Fibroblast of skin of scalp (primary cell): ENCODE measurements at places on chromosomes 13 and 19.
A peak's percentile ranks its signal among the peaks of the same experiment; 100 is the strongest.

DNA sequence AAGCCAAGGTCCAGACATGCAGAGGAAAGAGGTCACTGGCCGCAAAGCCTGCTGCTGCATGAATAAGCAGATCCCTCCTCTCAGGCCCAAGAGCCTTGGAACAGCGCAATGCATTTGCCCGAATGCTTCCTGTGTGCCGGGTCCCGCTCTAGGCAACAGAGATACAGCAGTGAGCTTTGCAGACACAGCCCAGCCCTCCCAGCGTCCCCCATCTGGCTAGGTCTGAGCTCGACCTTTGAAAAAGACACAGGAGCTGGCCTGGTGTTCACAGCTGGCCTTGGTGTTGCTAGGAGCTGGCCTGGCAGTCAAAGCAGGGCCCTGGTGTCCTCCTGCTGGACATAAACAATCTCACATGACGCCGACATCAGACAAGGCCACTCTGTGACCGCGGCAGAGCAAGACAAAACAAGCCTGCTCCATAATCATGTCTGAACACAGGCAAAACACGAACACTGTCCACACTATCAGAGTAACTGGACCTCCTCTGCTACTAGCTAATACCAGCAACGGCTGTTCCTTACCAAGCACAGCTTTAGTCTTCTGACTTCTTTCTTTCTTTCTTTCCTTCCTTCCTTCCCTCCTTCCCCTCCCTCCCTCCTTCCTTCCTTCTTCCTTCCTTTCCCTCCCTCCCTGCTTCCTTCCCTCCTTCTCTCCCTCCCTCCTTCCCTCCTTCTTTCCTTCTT is 5.7 kb upstream of the PEX11G start:
- no peak for DNase-seq

GRCh38 chr13:93318534-93319254 is 92.1 kb downstream of the GPC6 start:
- DNase-seq, result no peak

DNA sequence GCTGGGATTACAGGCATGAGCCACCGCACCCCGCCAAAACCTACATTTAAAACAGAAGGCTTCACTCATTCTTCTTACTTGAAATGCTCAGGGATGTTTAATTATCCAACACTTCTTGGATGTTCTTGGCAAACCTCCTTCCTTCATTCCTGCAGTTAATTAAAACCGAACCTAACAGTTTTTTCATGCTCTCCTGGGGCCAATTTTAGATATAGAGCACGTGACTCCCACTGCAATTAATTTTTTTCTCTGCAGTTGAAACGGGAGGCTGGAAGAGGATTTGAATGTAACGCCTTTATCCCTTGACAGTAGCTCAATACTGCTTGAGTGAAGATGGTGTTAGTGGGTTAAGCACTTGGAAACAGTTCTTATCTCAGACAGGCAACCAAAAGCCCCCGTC is 4.6 kb upstream of the ACTL9 start:
- DNase-seq, result no peak

DNA sequence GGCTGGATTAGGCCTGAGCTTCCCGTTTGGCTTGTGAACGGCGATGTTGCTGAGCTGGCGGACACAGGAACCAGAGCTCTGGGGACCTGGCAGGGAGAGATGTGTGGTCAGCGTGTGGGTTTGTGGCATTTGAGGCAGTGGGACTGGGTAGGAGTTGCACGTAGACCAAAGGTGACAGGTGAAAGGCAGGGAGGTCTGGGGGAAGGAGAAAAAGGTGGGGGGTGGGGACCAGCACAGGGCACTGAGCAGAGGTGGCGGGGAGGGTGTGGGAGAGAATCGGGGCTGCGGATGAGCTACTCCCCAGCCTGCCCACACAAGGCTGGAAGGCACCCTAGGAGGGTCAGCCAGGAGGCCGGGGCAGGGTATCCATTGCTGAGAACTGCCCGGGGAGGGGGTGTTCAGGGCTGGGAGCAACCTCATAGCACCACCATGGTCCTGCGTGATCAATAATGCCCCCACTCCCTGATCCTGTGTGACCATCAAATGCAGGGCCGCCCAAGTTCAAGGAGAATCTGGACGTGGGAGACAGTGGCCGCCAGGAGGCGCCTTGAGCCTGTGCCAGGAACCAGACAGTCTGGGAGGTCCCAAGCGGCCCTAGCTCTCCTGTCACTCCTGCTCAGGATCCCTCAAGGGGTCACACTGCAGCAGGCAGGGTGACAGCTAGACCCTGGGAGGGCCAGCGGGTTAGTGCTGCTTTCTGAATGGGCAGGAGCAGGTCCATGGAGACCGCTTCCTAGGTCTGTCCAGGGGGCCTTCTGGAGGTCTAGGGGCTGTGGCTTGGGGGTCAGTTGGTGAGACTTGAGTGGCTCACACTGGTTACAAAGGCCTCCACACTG is 12.8 kb upstream of the SELENOW start:
- peak; percentile 64 for DNase-seq

DNA sequence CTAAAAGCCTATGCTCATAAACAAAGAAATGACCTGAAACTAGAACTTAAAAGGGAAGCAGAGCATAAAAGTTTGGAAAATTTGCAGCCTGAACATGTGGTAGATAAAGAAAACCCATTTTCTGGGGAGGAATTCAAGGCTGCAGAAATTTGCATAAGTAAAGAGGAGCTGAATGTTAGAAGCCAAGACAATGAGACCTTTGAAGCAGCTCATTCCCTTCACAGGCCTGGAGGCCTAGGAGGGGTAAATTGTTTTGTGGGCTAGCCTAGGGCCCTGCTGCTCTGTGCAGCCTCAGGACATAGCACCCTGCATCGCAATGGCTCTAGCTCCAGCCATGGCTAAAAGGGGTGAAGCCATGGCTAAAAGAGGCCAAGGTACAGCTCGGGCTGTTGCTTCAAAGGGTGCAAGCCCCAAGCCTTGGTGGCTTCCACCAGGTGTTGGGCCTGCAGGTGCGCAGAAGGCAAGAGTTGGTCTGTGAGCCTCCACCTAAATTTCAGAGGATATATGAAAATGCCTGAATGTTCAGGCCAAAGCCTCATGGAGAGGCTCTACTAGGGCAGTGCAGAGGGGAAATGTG is 38.3 kb downstream of the ZIC2 start:
- DNase-seq, result no peak

GRCh38 chr19:39293394-39293793 is 2.8 kb upstream of the IFNL1 start:
- no peak for DNase-seq

- DNase-seq, result no peak
These were observed 77.2 kb upstream of the PABPC3 start for GRCh38 chr13:25018729-25019115.

DNA sequence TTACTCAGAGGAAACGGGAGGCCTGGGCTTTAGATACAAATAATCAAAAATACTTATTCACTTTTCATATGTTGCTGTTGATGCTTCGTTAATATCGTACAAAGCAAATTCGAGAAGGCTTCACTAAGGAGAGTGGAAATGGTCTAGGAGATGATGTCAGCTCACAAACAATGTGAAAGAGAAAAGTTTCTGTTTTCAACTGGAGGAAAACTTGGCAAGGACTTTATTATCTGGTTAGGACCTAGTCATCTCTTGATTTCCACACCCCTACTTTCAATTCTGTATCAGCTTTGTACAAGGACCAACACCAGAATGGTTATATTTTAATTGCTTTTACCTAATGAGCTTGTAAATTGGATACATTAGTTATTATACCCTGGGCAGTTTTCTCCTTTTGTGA is 88.0 kb downstream of the SLC10A2 start:
- DNase-seq, result peak; percentile 11

DNA sequence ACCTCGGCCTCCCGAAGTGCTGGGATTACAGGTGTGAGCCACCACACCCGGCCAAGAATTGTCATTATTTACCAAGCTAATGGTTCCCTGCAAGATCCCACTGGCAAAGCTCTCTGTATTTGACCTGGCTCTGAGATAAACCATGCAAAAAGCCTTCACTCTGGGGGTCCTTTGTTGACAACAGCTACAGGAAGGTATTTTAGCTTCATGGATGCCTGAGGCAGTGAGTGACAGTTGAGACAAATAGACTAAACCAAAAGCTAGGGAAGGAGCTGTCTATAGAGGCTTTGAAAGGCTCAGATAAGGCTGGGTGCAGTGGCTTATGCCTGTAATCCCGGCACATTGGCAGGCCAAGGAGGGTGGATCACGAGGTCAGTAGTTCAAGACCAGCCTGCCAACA is 45.5 kb downstream of the NOTCH3 start:
- no peak for DNase-seq

GRCh38 chr19:27676877-27677276 is 1536.1 kb downstream of the UQCRFS1 start:
- DNase-seq, result no peak

GRCh38 chr19:7870571-7871436 is 3.4 kb downstream of the PRR36 start:
- peak; percentile 34 for DNase-seq

- DNase-seq, result no peak
These were observed 12.7 kb downstream of the NPAS1 start for GRCh38 chr19:47032171-47032811.

DNA sequence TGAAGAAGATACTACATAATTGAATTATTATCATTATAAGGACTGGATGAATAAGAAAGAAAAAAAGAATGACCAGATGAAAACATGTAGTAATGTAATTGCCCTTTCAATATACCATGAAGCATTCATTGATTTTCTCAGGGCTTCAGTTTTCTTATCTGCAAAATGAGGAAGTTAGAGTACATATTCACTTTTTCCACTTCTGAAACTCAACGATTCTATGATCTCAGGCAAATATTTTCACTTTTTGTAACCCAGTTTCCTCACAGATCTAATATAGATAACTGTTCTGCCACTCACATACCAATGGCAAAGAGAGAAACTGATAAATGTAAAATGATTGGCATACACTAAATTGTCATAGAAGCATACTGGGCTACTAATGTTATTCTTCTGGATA is 856.6 kb upstream of the KLHL1 start:
- DNase-seq, result no peak

- DNase-seq, result no peak
These were observed 795.0 kb downstream of the DIAPH3 start for GRCh38 chr13:59368693-59369092.

GRCh38 chr13:60757501-60758215 is 360.6 kb downstream of the TDRD3 start:
- DNase-seq, result no peak
